Activated T-cell treated with anti-CD3 and anti-CD28 coated beads, Interleukin-2, amount 50 U/mL, for 72 hours (primary cell): ENCODE measurements at places on chromosomes 11 and 22.

- DNase-seq, result no peak
These were observed 77.5 kb downstream of the ZBTB16 start for GRCh38 chr11:114136686-114137640.

- DNase-seq, result no peak
These were observed 14.6 kb upstream of the SGSM1 start for GRCh38 chr22:24791362-24791761.

DNA sequence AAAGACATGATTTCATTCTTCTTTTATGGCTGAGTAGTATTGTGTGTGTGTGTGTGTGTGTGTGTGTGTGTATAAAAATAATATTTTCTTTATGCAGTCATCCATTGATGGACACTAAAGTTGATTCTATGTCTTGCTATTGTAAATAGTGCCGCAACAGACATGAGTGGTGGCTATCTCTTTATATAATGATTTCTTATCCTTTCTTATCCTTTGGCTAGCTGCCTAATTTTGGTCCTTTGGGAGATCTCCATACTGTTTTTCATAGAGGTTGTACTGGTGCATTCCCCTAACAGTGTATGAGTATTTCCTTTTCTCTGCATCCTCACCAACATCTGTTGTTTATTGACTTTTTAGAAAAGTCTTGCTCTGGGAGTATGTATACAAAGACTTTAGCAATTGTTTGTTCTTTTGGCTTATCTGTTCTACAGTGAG lies 107.0 kb downstream of the STIM1 start:
- no peak for DNase-seq

- DNase-seq, result no peak
These were observed 1.2 kb downstream of the CAPN5 start for GRCh38 chr11:77067861-77068443.

- DNase-seq, result peak; percentile 74
These were observed 518 bp downstream of the KMT5B start for GRCh38 chr11:68212421-68213134.

DNA sequence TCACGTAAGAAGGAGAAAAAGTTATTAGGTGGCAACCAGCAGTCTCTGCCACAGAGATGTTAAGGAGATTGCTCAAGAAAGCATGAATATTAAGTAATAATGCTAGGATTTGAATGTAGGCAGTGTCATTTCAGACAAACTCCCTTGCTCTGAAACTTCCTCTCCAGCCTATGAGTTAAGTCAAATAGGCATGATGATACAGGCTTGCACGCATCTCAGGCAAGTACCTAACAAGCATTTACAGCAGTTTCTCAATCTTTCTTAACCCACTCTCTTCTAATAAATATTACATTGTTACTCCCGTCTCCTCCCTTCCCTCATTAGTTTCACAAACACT lies 72.7 kb downstream of the RAB38 start:
- DNase-seq, result no peak

DNA sequence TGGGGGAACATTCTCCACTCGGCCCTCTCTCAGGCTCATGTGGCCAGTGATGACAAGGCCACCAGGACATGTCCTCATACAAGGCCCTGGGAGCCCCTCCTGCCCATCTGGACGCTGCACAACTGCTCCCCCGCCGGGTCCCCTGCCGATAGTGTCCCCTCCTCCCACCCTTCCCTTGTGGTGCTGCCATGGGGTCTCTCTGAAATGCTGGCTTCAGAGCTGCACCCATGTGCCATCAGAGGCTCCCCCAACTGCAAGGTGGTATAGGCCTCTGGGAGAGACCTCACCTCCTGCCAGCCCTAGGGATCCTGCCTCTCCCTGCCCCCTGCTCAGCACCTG lies 113.0 kb downstream of the KCNQ1OT1 start:
- no peak for DNase-seq

- no peak for DNase-seq
These were observed 220.1 kb upstream of the CNTN5 start for GRCh38 chr11:98800696-98801095.
